GOT3 (cell line): ENCODE measurements at places on chromosomes 5 and 9.

DNA sequence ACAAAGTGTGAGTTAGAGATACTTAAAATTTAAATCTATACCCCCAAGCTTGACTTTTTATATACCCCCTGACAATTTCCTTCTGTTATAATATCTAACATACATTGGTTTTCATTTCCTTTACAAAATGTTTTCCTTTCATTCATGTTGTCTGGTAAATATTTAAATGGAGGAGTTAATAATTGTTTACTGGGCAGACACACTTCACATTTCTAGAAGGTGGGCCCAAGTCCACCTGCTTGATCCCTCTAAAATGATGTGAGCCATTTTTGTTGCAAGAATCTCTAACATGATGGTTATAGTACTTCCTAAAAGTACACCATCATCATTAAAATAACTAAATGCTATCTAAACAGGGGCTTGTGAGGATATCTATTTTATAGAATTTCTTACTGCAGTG is 155.9 kb downstream of the FAM174A start:
- no peak for DNase-seq

DNA sequence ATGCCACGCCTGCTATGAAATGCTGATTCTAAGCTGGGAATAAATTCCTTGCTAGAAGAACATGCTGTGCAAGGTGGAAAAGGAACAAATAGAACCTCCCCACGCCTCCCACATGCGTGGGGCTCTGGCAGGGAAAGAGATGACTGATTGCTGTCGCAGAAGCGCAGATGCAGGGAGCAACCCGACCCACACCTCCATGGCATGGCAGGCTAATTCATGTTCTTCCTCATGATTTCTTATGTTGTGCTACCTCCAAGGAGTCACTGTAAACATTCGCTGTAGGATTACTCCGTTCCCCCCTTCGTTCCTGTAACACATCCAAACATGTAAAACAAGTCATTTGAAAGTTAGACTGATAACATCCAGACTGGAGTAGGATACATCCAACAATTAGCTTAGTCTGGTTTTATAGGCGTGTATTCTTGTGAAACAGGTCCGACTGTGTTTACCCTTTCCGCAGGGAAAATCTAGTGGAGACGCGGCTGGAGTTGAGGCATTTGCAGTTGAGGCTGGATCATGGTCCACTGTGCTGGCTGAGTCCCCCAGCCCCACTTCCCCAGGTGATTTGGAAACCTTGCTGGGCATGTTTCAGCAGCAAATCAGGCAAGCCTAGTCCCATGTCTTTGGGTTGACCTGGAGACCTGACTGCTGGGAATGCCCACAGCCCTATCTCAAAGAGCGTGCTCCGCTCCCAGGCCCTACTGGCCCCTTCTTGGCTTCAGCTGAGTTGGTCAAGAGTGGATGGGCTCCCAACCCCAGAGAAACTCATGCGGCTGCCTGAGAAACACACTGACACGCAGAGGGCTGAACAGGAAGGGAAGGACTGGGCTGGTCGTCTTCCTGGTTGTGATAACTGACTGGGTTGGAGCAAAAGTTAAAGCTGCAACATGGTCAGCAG is 24.8 kb upstream of the ANKRD33B start:
- DNase-seq: no peak

GRCh38 chr5:143511736-143512135 is 108.2 kb upstream of the NR3C1 start:
- no peak for DNase-seq

- no peak for DNase-seq
Measured at GRCh38 chr9:78149702-78150291, 86.1 kb upstream of the CEP78 start.

- no peak for DNase-seq
Measured at GRCh38 chr9:27432308-27432707, 91.8 kb upstream of the IFNK start.

DNA sequence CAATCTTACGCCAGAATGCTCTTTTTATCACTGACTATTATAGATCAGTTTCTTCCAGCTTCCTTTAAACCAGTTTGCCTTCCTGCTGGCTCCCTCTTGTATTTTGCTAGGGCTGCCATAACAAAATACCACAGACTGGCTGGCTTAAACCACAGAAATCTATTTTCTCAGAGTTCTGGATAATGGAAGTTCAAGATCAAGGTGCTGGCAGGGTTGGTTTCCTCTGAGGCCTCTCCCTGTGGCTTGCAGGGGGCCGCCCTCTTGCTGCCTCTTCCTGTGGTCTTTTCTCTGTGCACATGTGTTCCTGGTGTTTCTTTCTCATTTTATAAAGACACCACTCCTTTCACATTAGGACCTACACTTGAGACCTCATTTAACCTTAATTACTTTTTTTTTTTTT is 6.8 kb upstream of the FXN start:
- DNase-seq: no peak

- no peak for DNase-seq
Measured at GRCh38 chr9:87718852-87719612, 6.9 kb upstream of the CTSL start.

DNA sequence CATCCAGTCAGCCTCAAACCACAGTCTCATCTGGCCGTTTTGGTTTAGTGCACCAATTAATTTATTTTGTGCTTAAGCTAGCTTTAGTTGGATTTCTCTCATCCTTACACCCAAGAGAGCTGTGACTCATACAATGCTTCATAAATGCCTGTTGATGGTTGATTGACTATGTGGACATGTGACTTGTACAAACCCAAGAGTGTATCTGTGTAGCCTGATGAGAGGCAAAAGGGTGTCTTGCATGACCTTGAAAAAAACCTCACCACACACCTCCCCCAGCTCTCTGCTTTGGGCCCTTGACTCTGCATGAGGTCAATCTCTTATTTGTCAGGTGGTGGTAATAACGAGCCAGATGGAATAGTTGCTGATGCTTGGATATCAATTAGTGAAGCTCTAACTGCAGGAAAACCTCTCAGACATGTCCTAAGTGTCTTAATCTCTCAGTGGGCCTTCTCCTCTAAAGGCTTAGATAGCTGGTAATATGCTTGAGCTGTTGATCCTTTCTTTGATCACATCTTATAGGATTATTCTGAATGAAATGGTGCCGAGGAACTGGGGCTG is 10.6 kb upstream of the GLRA1 start:
- DNase-seq: no peak

DNA sequence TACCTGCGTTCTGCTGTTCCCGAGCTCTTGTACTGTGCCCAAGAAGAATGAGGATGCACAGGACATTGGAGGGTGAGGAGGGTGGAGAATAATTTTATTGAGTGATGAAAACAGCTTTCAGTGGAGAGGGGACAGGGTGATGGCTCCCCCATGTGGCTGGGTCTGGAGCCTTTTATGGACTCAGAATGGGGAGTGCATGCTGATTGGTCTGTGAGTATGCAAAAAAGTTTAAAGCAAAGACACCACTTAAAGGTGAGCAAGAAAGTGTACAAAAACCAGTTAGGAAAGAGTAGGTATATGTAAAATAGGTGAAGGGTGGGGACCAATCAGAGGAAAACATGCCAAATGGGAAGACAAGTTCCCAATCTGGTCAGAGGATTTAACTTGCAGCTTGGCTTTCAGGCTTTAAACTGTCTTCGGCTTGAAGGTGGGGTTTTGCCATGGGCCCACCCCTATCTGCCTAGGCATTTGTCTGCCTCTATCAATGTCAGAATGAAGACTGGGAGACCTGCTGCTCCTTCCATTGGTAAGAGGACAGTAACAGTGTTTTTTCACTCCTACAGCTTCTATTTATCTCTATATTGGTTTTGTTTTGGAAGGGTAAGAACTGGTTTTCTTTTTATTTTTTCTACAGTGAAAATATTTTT is 118.0 kb upstream of the RAI14 start:
- DNase-seq: no peak

DNA sequence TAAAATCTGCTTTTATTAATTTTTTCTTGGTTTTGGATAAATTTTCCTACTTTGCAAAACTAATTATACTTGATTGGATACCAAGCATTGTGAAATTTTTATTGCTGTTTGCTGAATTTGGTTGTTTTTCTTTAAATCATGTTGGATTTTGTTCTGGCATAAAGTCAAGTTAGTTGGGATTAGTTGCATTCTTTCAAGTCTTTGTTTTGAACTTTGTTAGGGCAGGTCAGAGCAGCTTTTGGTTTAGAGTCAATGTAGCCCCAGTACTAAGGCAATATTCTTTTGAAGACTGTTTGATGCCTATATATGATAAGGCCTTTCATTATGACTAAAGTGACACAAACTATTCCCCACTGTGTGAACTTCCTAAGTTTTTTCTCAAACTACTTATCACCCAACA is 531.1 kb downstream of the RASEF start:
- no peak for DNase-seq

GRCh38 chr5:65355301-65355700 is 126.4 kb downstream of the ADAMTS6 start:
- DNase-seq: no peak

DNA sequence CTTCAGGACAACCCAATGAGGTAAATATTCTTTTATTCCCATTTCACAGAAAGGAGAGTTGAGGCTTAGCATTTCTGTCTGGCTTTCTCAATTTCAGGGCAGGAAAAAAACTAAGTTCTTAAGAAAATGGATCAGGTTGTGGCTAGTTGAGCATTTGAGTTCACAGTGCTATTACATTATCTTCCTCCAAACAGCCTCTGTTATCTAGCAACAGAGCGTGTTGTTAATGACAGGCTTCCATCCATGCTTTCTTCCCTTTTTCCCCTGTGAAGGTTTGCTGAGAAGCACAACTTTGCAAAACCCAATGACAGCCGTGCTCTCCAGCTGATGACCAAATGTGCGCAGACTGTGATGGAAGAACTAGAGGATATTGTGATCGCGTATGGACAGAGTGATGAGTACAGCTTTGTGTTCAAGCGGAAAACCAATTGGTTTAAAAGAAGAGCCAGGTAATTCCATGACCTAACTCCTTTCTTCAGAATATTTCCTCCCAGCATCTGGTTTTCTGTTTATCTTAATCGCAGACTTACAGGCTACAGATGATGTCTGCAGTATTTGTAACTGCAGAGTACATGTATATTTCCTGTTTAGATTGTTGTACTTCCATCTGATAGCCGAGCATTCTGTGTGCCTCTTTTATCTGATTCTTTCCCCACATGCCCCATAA is 1.5 kb downstream of the THG1L start:
- DNase-seq: no peak
